ENCODE measurements at places on chromosomes 6 and 20.

GRCh38 chr6:136405420-136406029 is 115.9 kb upstream of the BCLAF1 start:
- DNase-seq = no peak

DNA sequence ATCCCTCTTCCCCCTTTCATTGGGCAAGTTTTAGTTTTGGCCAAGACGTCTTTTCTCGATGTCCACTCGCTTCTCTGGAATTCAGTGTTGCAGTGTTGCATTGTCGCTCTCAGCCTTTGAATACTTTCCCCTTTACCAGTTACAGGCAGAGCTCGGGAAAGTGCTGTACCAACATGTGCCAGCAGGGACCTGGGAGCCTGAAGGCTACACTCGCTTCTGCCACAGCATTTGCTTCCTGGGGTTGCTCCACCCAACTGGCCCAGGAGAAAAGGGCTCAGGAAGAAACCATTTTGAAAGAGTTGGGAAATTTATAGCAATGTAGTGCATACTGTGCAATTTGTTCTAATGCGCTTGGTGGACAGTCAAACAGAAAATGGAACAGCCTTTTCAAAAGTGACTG is 78.6 kb downstream of the LINC00237 start:
- DNase-seq = no peak

GRCh38 chr6:133236932-133237331 is 4.2 kb upstream of the EYA4 start:
- DNase-seq = no peak

DNA sequence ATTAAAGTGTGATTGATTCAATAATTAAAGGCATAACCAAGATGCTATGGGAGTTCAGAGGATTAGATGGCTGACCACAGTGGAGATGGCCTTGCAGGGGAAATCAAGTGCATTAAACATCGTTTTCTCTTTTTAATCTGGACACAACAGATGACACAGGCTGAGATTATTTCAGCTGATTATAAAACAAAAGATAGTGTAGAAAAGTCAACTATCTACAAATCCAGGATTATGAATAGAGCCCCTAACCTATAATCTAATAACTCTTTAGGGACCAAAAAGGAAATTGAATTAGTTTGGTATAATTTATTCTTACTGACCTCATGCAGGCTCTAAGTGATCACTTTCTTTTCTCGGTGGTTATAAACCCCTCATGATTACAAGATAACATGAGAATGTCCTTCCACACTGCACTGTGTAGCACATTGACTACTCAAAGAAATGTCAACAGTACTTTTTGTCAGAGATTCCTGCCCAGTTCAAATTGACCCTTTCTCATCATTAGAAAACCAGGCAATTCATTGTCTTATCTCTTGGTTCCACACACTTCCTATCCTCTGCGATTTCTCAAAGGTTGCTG is 122.1 kb downstream of the PKHD1 start:
- no peak for DNase-seq

DNA sequence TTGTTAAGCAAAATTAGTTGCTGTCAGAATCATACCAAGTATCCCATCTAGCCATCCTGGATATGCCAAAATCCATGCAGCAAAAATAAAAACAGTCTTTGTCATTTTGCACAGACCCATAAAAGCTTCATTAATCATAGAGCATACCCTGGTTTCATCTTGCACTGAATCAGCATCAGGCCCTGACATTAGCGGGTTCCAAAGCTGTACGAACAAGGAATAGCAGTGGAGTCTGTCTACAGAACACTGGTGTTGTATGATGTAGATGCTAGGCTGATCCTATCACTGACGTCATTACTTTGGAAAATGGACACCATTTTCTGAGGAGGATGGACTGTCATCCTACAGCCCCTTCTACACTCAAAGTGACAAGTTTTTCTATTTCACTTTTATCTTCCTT is 315.6 kb downstream of the ESR1 start:
- DNase-seq = no peak

GRCh38 chr6:170172825-170173256 is 118.0 kb downstream of the DLL1 start:
- no peak for DNase-seq

DNA sequence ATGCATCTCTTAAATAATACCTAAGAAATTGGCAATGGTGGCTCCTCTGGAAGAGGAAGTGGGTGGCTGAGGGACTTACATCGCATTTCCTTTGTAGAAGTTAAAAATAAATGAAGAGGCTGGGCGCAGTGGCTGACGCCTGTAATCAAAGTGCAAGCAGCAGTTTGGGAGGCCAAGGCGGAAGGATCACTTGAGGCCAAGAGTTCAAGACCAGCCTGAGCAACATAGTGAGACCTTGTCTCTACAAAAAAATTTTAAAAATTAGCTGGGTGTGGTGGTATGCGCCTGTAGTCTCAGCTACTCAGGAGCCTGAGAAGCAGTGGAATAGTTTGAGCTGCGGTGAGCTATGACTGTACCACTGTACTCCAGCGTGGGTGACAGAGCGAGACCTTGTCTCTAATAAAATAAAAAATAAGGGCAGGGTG is 12.2 kb upstream of the NCOA3 start:
- peak; percentile 35 for DNase-seq

DNA sequence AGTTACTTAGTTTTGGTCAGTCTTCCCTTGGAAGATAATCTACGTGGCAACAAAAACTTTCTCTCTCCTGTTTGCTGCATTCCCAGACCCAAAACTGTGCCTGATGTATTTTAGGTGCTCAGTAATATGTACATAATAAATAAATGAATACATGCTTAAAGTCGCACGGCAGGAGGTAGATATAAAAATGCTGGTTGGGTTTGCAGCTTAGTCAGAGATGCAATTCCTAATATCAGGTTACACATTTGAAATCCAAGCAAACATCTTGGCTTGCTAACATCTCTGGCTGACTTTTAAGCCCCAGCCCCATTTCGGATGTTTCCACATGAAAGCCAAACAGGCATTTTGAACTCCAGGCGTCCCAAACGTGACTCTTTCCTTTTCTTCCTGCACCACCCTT is 91.0 kb downstream of the KCNQ5 start:
- DNase-seq = no peak

Measured in left ventricle myocardium superior (tissue), 1 donor.